Activated CD4-positive, alpha-beta T cell treated with anti-CD3 and anti-CD28 coated beads, Interleukin-2, amount 50 U/mL, for 24 hours (primary cell): ENCODE measurements at places on chromosomes 11 and 22.

- DNase-seq = no peak
Observed at GRCh38 chr22:27671413-27671935, 130.1 kb downstream of the MN1 start.

- DNase-seq = no peak
Observed at GRCh38 chr11:73394416-73395296, 18.5 kb downstream of the RELT start.

GRCh38 chr22:20178075-20178914, 27.4 kb upstream of the CCDC188 start:
- no peak for DNase-seq

- no peak for DNase-seq
Observed at GRCh38 chr11:75593286-75593915, 31.3 kb downstream of the SERPINH1 start.

- DNase-seq = no peak
Observed at GRCh38 chr22:27783436-27784119, 18.0 kb downstream of the MN1 start.

DNA sequence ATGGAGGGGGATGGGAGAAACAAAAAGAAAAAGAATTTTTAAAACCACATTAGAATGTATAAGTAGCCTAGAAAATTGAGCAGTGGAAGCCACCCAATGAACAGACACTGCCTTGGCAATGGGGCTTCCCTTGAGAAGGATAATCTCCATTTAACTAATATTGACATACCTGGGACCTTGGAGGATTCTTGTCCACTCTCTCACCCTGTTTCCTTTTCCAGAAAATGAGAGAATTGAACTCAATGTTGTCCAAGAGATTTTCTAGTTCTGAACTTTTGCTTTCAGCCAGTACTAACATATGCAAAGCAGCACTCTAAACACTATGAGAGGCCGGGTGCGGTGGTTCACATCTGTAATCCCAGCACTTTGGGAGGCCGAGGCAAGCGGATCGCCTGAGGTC, 524 bp downstream of the MS4A8 start:
- DNase-seq = no peak

DNA sequence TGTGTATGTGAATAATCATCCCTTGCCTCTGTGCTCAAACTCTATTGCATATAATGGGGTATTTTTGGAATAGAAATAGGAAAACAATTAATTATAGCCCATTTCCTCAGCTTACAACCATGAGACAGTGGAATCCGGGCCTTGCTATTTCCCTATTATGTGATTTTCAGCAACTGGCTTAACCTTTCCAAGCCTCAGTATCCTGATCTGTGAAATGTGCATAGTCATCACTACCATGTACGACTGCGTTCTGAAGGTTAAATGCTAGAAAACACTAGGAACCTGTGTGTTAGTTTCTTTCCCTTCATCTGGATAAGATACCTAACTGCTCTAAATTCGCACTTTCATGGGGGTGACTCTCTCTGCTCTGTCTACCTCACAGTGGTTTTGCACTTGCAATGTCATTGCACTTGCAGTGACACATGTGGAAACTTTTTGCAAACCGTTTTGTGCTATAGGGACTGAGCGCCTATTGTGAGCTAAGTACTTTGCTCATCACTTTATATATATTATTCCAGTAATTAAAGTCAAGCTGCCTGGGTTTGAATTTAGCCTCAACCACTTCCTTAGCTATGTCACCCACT, 48.3 kb downstream of the IRAG1 start:
- no peak for DNase-seq

- no peak for DNase-seq
Observed at GRCh38 chr22:50544746-50545253, 899 bp upstream of the KLHDC7B start.

GRCh38 chr11:77705195-77705875, 67.7 kb upstream of the CLNS1A start:
- no peak for DNase-seq

GRCh38 chr11:78685156-78685555, 110.5 kb upstream of the NARS2 start:
- DNase-seq = no peak

DNA sequence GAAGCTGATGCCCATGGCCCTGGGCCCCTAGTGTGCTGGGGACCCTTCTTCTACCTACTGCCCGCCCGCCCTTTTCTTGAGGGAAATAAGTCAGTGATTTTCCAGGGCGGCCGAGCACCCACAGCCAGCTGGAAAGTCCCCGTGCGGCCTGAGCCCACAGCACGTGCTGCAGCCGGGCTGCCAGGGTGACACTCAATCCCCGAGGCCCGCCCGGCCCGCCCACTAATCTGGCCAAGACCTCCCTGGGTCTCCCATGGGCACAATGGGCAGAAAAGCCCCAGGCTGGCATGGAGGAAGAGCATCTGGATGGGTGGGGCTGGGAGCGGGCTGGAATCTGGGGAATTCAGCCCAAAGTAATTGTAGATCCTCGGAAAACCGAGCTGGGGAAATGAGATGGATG, 24.8 kb downstream of the WNT7B start:
- no peak for DNase-seq

GRCh38 chr11:10392095-10393079, 62.7 kb upstream of the AMPD3 start:
- DNase-seq = no peak

GRCh38 chr11:31442086-31442485, 67.3 kb downstream of the IMMP1L start:
- no peak for DNase-seq
